ENCODE measurements at places on chromosomes 6 and 20. TPM values are rescaled to one million over a fixed set of nuclear protein-coding genes. Genes with fewer than 3 reads are reported as not detected.

DNA sequence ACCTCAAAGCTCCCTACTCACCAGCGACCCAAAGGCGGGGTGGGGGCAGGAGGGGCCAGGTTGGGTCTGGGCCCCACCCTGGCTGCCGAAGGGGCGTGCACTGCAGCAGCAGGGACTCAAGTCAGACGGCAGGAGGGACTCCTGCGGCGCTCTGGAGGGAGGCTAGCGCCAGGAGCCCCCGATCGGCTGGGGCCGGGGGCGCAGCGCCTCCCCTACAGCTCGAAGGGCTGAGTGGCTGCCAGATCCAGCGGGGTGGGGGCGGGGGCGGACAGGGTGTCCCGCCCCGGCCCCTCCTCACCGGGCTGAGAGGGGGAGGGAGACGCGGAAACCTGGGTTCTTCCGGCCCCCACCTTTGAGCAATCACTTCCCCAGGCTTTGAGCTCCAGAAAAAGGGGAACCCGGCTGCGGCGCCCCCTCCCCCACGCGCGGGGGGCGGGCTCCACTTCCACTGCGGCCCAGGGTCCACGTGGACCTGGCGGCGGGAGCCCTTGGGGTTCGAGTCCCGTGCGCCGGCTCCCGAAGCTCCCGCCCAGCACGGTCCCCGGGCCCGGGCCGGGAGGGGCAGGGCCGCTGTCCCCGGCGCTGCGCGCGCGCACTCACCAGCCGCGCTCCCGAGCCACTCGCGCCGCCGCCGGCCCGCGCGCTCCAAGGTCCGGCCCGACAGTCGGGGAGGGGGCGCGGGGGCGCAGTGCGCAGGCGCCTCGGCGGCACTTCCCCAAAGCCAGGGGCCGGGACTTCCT is at the start of gene RGS19:
Gene RGS19, minus strand, starts transcription at position 246 of the 740 bp plus-strand sequence. CDS start 2,632 bp downstream, outside the sequence.
- DNase-seq: peak; percentile 87

DNA sequence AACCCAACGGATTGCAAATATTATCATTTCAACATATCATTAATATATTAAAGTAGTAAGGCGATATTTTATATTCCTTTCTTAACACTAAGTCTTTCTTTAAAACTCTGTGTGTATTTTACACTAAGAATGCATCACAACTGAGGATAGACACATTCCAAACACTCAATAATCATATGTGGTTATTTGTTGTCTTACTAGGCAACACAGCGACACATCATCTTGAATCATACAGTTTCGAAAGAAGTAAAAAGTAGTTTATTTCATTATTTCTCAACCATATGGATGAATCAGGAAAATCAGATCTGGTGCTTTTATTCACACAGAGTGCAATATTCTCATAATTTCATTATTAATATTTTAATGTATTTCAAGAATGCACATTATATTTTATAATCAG is 662.4 kb downstream of the EPHA7 start:
- no peak for DNase-seq

DNA sequence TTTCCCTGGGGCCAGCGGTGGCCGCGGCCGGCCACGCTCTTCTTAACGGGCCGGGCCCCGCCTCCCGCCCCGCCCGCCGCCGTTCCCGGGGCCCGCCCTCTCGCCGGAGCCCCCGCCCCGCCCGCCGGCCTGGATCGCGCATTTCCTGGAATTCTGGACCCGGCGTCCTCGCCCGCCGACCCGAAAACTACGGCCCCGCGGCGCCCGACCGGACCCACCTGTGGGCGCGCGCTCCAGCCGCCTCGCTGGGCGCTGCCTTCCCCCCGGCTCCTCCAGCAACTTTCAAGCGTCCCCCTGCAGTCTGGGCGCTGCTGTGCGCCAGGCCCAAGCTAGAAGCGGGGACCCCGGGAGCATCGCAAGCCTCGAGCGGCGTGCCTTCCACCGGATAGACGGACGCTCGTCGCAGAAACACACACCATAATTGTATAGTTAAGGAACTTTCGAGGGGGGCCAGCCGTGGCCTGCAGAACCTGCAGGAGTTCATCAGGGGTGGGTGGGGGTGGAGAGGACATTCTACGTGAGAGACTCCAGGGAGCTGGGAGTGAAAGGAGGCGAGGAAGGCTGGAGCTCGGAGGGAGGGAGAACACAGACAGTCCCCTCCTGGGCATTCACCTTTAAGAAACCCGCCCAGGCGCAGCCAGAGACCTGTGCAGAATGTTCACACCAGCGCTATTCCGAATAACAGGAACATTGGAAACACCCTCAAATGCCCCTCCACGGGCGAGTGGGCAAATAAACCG is at the start of gene ADA:
Gene ADA, minus strand, starts transcription at position 16 of the 740 bp plus-strand sequence. CDS start 92 bp downstream, outside the sequence.
- DNase-seq: peak; percentile 25

- DNase-seq: no peak
Measured at GRCh38 chr6:101110814-101111213, 229.7 kb upstream of the ASCC3 start.

DNA sequence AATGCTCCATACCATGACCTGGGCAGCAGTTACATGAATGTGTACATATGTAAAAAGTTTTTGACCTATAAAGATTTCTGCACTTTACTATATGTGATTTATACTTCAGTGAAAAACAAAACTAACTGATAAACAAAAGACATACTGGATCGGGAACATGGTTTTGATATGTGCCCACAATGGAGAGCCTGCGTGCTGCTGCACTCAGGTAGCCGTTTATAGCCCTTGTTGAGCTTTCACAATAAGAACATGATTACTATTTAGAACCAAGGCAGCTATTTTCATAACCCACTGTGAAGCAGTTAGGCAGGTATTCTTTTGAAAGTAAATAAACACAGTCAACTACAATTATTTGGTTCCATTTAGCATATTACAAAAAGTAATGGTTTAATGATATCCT is 195.9 kb upstream of the RAB32 start:
- DNase-seq: no peak

GRCh38 chr6:30792786-30793185 is 48.4 kb upstream of the IER3 start:
- DNase-seq: no peak

DNA sequence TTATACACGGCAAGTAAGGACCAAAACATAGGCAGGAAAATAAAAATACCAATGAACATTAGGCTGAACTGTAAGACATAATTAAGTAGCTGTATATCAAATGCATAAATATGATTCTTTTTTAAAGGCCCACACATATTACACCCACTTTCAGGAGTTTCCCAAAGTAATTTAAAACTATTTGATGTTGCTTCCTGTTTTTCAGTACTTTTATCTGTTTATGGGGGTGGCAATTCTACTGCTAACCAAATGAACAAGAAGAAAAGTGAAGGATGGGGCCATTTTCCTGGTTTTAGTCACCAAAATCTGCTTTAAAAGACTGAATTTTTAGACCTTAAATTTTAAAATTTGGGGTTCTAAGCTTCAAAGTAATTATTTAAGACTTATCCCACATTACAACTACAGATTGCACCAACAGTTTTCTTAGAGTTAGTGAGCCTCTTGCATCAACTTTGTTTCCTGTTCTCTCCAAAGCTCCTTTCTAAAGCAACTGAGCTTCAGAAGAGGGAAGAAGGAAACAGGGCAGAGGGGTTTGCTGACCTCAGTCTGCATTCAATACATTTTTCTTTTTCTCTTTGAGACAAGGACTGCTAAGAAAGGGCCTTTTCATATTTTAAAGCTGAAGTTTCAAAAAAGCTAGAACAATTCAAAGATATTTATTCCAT is 191.0 kb downstream of the BACH2 start:
- no peak for DNase-seq

DNA sequence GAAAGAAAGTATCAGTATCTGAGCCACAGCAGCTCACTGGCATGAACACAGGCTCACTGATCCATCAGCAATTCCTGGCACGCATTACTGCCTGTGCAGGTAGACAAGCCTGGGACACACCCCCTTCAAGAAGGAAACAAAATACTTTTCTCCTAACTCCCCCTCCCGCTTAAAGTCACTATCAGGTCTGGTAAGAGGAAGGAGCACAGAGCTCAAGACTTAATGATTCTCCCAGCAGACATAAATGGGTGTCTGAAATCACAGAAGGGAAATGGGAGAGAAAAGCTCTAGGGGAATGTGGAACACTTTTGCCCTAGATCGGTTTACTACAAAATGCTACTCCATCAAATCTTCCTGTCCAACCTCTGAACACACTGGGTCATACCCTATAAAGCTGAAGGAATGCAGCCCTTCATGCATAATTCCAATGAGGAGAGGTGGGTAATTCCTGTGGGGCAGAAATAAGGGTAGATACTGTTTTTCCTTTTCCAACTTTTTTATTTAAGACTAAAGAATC is at the start of gene ADGRF1:
Gene ADGRF1, minus strand, starts transcription at position 58 of the 517 bp plus-strand sequence. CDS start 13,271 bp downstream, outside the sequence.
- DNase-seq: peak; percentile 13

DNA sequence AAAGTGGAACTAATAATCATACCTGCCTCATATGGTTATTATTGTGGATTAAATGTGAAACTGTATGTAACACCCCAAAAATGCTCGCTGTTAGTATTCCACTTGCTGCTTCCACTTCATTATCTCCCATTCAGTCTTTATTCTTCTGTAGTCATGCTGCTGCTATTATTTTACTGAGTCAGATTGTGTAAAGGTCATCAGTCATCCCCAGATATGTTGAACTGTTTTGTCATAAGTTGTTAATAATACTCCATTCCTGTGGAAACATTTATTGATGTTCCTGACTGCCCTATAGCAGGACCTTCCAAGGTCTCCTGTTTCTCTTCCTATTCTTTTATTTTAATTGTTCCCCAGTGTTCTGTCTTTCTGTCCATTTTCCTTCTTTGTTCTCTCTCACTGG is 1148.3 kb downstream of the EPHA7 start:
- no peak for DNase-seq

- no peak for DNase-seq
Measured at GRCh38 chr6:145012039-145012662, 723.2 kb downstream of the EPM2A start.

- DNase-seq: no peak
Measured at GRCh38 chr20:60470366-60470765, 512.1 kb downstream of the CDH26 start.

DNA sequence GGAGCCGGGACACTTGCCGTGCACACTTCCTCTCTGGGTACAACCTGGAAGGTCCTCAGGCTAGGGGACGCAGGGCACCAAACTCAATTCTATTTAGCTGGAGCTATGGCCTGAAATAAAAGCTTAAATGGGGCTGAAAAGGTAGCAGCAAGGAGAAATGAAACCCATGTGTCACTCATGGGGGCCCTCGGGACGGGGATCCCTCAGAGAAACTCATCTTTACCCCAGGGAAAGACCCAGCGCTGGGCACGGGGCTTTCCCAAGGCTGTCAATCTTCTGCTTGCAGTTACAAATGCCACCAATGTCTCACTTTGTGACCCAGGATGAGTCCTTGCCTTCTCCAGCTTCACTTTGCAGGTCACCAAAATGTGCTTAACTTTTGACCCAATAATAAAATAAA is 16.5 kb downstream of the SNAI1 start:
- DNase-seq: no peak

GRCh38 chr6:88722686-88723085 is 240.7 kb downstream of the RNGTT start:
- no peak for DNase-seq

- no peak for DNase-seq
Measured at GRCh38 chr6:116390581-116390980, 19.8 kb downstream of the DSE start.

DNA sequence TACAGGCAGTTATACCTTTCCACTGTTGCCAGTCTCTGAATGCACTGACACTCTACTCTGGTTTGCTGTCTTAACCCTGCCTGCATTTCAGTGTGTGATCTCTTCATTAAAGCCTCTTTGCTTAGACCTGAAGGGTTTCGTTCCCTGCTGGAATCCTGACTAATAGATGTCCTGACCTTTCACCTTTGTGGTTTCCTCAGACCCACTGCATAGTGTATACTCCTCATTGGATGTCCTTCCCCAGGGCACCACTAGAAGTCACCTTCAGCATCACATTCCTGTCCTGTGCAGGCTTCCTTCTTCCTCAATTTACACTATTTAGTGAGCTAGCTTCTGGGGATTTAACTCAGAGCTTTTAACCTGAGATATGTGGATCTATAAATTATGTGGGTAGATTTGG is 120.6 kb downstream of the RCAN2 start:
- no peak for DNase-seq

- no peak for DNase-seq
Measured at GRCh38 chr6:19869464-19869863, 32.3 kb downstream of the ID4 start.

DNA sequence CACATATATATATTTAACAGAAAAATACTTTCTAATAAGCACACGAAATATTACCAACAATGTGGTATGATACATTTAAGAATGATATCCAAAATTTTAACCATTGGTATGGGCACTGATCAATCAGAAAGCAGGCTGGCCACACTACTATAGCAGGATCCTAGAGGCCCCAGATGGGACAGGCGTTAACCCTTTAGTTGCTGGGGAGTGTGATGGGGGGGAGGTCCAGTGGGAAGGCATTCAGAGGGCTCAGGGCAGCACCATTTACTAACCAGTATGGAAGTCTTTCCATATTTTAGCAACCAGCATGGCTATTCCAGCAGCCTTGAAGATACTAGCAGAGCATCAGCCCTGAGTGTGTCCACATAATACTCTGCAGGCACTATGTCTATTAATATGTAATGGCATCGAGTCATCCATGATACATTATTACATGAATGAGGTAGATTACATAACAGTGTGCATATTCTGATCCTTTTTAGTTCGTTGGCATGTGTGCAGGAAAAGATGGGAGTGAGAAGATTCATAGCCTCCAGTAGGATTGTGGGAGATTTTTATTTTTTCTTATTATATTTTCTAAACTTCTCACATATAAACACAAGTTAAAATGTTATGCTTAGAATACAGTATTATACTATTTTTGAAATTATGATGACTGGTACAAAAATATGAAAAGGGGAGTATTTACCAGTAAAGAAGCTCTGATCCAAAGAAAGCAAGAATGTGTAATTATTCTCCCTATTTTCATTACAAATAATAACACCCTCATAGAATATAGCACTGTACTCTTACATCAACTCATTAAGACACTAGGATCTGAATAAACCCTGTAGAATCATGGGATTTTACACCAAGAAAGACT is 78.9 kb downstream of the FAM217A start:
- no peak for DNase-seq

- DNase-seq: no peak
Measured at GRCh38 chr20:52524861-52525260, 333.3 kb upstream of the ZFP64 start.

Gene GCNT2
- 58.3 TPM for total RNA-seq

Gene PPIL6
- total RNA-seq: 14.5 TPM

Gene ETV7
- total RNA-seq: not detected

Gene OR2H2
- not detected for total RNA-seq

Gene GFRAL
- total RNA-seq: not detected

Gene CASP8AP2
- total RNA-seq: 36.7 TPM

Gene SMPDL3A
- 11.3 TPM for total RNA-seq

Gene PCK1
- 0.73 TPM for total RNA-seq

Gene TPBG
- 20.4 TPM for total RNA-seq

All from cerebellum (tissue), 4 donors.